ENCODE measurements at places on chromosomes 13 and 19.

- no peak for DNase-seq
Measured at GRCh38 chr13:95624020-95624419, 20.5 kb downstream of the DZIP1 start.

DNA sequence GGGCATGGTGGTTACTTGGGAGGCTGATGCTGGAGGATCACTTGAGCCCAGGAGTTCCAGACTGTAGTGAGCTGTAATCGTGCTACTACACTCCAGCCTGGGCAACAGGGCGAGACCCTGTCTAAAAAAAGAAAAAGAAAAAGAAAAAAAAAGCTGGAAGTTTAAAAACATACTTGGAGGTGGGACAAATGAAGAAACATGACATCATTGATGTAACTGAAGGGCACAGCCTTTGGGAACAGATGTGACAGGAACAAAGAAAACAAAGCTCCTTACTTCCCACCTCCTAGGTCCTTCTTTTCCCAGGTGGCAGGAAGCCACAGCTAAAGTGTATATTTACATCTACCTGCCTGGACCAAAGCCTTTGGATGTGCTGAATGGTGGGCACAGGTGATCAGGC, 1.9 kb downstream of the PEX11G start:
- DNase-seq: no peak

GRCh38 chr13:58852076-58852475, 1220.5 kb downstream of the PCDH17 start:
- no peak for DNase-seq

- DNase-seq: no peak
Measured at GRCh38 chr13:37192956-37193355, 87.5 kb upstream of the CSNK1A1L start.

- no peak for DNase-seq
Measured at GRCh38 chr19:6811906-6812305, 39.4 kb downstream of the VAV1 start.

DNA sequence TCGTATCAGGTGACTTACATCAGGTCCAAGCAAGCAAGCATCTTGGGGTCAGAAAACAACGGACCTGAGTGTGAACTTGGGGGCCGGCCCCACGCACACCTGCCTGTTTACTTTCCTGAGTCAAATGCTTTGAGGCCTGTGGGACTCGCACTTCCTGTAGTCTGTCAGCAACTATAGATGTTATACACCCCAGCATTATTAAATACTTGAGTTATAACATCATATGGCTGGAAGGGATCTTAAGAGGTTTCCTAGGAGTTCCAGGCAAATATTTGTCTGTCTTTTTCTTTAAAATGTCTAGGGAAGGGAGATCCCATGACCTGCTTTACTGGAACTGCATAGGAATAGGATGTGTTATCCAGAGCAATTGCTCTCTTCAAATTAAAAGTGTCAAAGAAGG, 280.6 kb downstream of the SHISA2 start:
- no peak for DNase-seq

- no peak for DNase-seq
Measured at GRCh38 chr13:24036115-24036514, 124.4 kb upstream of the SPATA13 start.

- DNase-seq: no peak
Measured at GRCh38 chr13:83992566-83993358, 110.5 kb upstream of the SLITRK1 start.

DNA sequence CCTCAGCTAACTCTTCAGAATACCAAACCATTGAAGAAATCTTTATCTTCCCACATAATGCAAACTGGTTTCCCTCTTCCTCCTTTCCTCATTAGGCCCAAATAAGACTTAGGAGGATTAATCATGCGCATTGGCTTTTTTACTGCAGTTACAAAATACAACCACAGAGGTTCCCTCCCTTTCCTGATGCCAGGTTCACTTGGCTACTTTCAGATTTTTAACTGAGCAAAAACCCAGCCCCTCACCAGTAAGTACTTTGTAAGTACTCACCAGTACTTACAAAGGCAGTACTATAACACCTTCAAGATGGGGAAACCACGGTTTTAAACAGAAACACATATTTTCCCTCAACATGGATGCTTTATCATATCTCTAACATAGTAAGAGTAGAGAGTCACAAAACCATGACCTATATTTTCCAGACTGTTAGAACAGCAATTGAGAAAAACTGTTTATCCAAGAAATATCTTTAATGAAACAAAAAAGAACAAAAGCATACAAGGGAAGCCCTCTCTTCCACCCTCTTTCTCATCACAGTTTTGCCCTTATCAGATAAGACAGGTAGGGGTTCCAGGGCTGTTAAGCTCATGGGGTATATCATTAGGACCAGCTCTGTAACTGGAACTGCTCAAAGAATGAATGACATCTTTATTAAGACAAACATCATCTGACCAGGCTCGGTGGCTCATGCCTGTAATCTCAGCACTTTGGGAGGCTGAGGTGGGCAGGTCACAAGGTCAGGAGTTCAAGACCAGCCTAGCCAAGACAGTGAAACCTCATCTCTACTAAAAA, 12.7 kb downstream of the FOXO1 start:
- DNase-seq: no peak

DNA sequence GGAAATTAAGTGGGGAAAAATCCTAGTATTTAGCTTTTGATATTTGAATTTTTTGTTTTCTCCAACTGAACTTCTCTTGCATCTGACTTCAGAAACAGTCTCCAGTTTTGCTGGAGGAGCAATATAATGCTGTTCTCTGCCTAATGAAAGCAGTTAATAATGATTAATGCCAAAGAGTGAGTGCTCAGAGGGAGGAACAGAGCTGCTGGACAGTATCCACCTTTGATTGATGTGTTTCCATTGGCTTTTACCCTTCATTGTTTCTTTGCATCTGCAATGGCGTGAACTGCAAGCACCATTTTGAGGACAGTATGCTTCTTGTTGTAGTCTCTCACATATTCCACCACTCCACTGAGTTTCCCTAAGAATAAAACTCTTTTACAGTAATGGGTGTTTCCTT, 193.4 kb downstream of the ITGBL1 start:
- no peak for DNase-seq

GRCh38 chr13:34076943-34077703, 259.2 kb downstream of the RFC3 start:
- DNase-seq: no peak

GRCh38 chr13:74485757-74486156, 351.6 kb upstream of the KLF12 start:
- no peak for DNase-seq

DNA sequence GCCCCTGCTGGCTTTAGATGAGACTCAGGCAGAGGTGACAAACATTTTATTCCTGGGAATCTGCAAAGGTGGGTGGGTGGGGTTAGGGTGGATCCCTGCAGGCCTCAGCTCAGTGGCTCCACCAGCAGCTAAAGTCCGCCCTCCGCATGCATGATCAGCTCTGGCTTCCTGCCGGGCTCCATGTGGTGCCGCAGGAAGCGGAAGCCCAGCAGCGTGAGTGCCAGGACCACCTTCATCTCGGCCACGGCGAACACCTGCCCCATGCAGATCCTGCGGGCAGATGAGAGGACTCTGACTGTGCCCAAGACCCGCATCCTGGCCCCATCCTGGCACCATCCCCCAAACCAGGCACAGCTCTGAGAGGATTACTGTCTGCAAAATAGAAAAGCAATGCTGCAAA, 26.3 kb downstream of the CYP4F2 start:
- DNase-seq: peak; percentile 15

DNA sequence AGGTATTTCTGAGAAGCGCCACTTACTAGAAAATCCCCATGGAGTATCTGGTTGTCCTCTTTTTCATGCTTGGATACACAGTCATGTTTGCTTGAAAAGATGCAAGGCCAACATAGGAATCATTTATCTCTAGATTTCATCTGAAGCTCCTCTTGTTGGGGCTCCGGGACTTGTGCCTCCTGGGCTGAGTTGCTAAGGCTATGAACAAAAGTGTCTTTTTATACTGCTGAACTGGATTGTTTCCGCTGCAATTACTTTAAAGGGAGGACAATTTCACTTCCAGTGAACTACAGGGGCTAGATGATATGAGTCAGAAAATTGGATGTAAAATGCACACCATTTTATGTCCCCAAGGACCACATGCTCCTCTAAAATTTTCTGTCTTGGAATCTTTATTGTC, 114.1 kb downstream of the TNFSF13B start:
- DNase-seq: no peak

- DNase-seq: no peak
Measured at GRCh38 chr19:10808937-10809649, 26.9 kb downstream of the TMED1 start.

GRCh38 chr19:16615808-16616207, 12.2 kb downstream of the MED26 start:
- DNase-seq: no peak

- DNase-seq: no peak
Measured at GRCh38 chr19:16702123-16702522, 17.5 kb upstream of the NWD1 start.

DNA sequence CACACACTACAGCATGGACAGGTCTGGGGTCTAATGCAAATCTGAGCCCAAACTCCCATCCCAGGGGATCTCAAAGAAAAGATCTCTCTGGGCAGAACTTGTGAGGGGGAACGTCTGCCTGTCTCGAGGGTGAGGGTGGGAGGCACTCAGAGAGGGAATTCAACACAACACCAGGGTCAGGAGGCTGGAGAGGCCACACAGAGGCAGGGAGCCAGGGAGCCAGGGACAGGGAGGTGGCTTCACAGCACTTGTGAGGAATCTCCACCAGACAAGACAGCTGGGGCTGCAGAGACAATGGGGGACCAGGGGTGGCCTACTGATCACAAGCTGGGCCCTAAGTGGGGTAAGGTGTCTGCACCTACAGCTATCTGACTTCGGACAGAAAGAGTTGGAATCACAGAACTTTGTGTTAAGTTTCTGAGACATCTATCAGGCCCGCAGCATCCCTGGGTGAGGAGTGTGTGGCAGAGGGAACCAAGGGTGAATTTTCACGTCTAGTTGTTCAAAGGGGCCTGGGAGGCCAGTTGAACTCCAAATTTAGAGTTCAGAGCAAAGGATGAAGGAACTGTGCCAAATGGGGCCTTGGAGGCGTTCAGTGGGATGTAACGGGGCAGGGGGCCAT, 12.7 kb upstream of the AKAP8L start:
- no peak for DNase-seq

- no peak for DNase-seq
Measured at GRCh38 chr13:57629391-57629804, 2.1 kb upstream of the PCDH17 start.

DNA sequence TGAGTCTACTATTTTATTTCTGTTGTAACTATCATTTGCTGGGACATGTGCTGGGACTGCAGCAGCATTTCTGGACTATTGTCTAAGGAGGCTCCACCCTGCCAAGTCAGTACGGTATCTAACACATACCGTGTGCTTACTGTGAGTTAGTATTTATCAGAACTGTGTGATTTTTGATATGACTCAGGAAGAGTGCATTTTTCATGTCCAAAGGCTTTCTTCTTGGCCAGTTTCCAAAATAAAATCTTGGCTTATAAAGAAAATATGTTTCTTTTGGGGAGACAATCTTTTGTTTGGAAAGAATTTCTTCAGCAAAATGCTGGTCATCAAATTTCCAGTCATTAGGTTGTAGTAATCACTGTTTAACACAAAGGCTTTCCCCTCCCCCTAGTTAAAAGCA, 11.6 kb downstream of the PARP4 start:
- no peak for DNase-seq

GRCh38 chr19:10580979-10581631, 6.0 kb downstream of the AP1M2 start:
- DNase-seq: peak; percentile 92

DNA sequence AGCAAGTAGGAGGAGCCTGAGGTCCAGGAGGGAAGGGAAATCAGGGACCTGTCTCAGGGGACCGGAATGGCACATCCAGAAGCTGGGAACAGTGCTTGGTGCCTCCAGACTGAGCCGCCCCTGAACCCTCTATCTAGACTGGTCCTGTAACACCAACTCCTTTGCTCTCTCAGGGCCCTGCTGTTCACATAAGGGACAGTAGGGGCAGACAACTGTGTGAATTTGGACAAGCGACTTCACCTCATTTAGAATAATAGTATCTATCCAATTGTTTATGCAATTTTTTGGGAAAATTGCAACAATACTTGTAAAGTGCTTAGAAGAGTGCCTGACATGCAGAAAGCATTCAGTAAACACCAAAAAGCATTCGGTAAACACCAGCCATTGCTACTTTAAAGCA, 14.0 kb downstream of the SYMPK start:
- DNase-seq: no peak

DNA sequence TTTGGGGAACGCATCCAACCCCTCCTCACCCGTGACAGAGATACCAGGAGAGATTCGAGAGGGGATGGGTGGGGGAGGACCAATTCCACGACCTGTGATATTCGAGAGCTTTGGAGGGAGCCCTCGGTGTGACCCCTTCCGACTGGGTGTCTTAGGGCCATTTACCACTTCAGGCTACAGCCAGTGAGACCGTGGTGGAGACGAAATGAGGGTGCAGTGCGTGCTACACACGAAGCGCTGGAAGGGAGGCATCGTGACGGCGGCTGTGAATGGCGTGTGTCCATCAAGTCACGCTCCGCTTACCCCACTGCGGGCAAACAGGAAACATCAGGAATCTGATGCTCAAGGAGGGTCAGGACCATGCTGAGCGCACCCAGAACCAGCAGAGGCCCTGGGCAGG, 10.4 kb downstream of the CTU1 start:
- no peak for DNase-seq

DNA sequence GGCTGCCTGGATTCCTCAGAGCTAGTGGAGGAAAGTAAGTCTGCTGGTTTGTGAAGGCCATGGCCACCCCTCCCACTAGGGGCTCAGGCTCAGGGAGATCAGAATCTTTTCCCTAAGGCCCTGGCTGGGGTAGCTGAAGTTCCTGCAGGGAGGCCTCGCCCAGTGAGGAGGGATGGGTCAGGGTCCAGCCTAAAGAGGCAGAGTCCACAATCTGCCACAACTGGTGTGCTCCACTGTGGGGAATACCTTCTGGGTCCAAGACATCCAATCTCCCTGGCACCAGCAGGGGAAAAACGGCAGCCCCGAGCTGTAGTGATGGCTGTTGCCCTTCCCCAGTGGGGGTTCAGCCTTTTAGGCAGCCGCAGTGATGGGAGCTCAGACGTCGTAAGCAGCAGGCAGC, 23.2 kb downstream of the IGFL3 start:
- no peak for DNase-seq

DNA sequence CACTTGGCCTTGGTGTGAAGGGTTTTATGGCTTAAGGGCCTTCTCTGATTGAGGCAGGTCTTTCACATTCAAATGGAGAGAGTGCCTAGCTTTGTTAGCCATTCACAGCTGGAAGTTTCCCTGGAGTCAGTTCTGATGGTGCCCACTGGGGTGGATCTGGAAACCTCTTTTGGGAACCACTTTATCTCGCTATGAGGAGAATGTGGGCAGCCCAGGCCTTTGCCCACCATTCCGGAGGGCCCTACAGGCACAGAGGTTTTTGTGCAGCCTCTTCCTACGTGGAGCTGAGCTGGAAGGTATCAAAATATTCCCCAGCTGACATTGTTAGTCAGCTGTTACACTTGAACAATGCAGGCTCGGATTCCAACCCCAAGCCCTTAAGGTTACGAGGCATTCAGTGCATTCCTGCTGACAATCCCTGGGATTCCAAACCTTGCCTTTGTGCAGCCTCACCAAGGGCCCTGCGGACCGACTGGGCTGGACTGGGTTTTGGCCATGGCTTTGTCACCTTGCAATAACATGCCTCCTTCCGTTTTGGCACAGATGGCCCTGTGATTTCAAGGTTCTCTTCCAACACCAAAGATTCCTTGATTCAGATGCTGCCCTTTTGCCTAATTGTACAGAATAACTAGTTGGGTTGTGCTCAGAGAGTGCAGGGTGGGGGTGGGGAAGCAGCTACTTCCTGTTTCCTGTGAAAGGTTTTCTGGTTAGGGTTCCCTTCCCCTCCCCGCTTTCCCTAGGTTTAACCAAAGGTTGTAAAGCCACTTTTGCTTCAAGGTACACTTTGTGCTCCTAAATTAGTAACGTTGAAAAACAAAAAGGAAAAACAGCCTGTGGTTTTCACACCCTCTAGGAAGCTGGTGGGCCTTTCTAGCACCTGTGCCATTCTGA, 27.0 kb downstream of the SAE1 start:
- DNase-seq: peak; percentile 25
